ENCODE measurements at places on chromosomes 6 and 20. TPM values are rescaled to one million over a fixed set of nuclear protein-coding genes. Genes with fewer than 3 reads are reported as not detected.

The DLK2 gene
- total RNA-seq, result 1.7 TPM

The TMEM217 gene
- 16.2 TPM for total RNA-seq

The PDE7B gene
- 4.4 TPM for total RNA-seq

The STMN3 gene
- total RNA-seq, result 8.4 TPM

The MAS1 gene
- total RNA-seq, result 0.39 TPM

The ZC2HC1B gene
- total RNA-seq, result 16.9 TPM

The SNAI1 gene
- 7.6 TPM for total RNA-seq

DNA sequence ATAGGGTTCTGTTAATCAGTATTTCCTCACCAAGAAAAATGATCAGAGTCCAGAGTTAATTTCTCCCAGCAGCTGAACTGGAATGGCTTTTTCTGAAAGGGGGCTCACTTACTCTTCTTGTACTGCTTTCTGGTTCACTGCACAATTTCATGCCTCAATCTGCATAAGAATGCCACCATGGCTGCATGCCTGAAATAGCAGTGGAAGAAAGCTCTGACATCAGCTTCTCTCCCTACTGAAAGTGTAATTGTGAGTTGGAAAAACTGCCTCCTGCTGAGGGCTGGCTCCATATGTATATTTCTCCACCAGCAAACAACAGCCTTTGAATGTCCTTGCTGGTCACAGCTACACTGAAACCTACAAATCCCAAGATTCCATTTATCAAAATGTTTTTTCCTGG lies 1027.2 kb upstream of the GJE1 start:
- DNase-seq, result no peak

DNA sequence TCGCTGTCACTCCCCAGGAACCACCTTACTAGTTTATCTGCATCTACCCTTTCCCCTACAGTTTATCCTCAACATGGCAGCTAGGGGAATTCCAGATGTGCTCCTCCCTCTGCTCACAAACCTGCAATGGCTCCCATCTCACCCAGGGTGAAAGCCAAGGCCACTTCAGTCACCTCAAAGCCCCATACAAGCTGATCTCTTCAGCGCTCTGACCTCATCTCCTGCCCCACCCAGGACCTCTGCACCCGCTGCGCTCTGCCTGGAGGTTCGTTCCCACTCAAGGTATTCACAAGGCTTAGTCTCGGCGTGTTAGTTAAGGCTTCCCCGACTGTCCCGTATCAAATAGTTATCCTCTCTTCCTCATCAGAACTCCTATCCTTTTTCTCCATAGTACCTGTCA lies 28.6 kb upstream of the SPDEF start:
- DNase-seq, result no peak

- no peak for DNase-seq
Observed at GRCh38 chr6:6474170-6474920, 114.2 kb upstream of the LY86 start.

DNA sequence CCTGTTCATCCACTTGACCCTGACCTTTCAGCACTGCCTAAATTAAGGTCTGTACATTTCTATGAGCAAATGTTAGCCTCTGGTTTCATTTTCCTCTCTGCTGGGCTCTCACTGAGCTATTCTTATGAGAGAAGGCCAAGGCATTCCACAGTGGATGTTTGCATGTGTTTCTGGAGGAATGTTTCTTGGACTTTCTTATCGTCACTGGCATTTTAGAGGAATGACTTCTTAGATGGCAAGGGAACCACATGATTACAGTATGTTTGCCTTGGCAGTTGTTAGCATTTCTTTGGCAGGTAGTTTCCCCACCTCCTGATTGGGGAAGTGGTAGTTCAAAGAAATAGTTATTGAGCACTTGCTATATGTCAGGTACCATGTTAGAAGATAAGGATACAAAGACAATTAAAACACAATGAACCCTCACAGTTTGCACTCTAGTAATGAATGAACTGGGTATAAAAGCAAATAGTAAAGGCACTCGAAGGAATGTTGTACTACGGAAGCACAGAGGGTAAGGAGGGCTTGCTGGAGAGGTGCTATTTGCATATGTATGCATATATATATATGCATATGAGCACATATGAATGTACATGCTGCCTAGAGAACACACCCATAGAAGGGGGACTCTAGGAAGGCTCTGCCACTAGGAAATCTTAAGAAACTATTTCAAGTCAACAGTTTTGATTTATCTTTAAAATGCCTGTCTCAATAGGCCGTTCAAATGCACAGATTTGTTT lies 307.4 kb downstream of the EYA4 start:
- no peak for DNase-seq

GRCh38 chr6:155186052-155186658 lies 77.7 kb upstream of the CLDN20 start:
- no peak for DNase-seq

GRCh38 chr20:36305602-36306551 lies at the start of gene DLGAP4:
Gene DLGAP4, plus strand, starts transcription at chr20:36306339. Its CDS starts 125,379 bp downstream, at chr20:36431718.
- no peak for DNase-seq

DNA sequence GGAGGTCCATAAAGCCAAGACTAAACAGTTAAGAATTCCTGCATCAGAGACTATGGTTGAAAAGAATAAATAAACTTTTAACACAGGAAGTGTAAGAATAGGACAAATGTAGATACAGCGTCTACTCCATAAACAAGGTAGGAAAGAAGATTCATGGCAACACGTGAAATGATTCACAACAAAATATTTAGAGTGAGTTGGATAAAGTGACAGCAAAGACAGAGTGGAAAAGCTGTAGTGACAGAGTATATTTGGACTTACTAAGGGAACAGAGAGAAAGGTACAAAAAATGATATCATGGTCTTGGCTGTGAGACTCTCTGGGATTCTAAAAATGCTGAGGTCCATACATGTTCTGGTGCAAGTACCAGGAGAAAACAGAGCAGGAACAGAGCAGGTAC lies 21.9 kb upstream of the KIAA0408 start:
- no peak for DNase-seq

DNA sequence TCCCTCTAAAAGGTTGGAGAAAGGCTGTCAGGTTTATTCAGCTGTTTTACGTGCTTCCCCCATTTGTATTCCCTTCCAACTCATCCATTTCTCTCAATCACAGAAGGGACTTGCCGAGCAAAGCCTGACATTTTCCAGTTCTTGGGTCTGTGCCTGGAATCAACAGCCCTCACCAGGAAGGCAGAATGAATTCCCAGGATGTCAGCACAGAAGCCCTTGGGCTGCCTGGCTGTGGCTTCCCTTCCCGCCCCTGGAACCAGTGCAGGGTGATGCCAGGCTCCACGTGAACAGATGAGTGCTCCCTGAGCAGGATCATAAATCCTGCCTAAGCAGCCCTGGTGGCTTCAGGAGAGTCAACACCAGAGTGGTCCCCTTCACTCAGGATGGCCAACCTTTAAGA lies 86.1 kb upstream of the CD83 start:
- no peak for DNase-seq

- no peak for DNase-seq
Observed at GRCh38 chr20:56820984-56821383, 191.9 kb downstream of the TFAP2C start.

DNA sequence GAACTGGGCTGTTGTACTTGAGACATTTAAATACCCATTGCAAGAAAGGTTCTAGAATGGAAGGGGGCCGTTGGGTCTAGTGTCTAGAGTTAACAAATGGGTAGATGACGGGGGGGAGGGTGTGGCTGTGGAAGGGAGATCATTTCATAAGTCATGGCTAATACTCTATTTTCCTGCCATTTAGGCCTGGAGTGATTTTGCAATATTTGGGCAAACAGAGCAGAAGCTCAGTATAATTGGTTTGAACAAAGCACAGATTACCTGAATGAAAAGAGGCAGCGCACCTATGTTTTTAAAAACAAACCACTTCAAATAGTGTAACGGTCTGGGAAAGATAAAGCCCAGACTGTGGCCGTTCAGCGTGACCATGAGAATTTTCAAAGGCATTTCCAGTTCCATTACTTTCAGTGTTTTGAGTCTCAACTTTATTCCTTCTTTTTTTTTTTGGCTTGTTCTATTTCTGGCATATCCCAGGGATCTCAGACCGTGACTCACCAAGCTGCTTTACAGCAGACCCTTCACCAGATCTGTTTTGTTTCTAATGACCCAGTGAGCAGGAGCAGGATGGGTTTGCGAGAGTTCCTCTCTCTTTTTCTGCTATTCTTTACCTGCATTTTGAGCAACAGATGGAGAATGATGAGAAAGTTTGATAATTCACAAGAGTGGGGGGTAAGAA lies 73.7 kb downstream of the LYRM2 start:
- no peak for DNase-seq

GRCh38 chr6:36280467-36280866 lies 10.6 kb downstream of the PNPLA1 start:
- no peak for DNase-seq

GRCh38 chr6:305371-306206 lies 13.3 kb downstream of the DUSP22 start:
- no peak for DNase-seq

GRCh38 chr20:661474-662270 lies 8.7 kb upstream of the SRXN1 start:
- DNase-seq, result no peak

- DNase-seq, result no peak
Observed at GRCh38 chr6:125170376-125170775, 16.8 kb downstream of the TPD52L1 start.

- no peak for DNase-seq
Observed at GRCh38 chr6:7587631-7588100, 2.3 kb upstream of the SNRNP48 start.

GRCh38 chr6:90383196-90383822 lies 86.7 kb upstream of the BACH2 start:
- DNase-seq, result no peak

Measured in testis (tissue), 5 donors.